ENCODE measurements at places on chromosomes 1 and 21.

- no peak for DNase-seq
Observed at GRCh38 chr1:166053395-166053794, 113.4 kb downstream of the FAM78B start.

DNA sequence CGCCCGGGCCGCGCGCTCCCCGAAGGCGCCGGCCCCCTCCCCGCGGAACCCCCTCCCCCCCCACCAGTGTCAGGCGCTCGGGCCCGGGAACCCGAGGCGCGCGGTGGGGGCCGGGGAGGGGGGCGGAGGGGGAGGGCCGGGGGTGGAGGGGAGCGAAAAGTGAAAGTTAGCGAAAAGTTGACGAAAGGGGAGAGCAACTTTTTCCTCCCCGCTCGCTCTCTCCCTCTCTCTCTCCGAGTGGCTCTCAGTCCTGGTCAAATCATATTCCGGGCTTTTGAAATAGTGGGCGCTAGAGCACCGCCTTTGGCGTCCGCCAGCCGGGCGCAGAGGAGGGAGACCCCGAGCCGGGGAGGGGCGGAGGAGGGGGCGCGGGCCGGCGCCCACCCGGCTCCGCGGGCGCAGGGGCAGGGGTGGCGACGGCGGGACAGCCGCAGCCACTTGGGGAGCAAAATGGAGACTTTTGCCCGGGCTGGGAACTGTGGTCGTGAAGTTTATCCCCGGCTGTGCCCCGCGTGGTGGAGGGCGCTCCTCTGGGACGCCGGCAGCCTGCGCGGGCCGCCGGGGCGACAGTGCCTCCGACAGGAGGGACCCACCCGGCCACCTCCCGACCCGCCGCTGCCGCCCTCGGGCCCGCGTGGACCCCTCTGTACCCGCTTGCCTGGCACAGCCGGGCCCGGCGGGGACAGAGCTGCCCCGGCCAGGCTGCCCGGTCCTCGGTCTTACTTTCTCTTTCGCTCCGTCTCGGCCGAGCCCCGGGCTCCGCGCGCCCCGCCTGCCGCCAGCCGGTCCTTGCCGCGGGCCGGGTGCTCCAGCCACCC lies 697 bp downstream of the PRDM16 start:
- no peak for DNase-seq

DNA sequence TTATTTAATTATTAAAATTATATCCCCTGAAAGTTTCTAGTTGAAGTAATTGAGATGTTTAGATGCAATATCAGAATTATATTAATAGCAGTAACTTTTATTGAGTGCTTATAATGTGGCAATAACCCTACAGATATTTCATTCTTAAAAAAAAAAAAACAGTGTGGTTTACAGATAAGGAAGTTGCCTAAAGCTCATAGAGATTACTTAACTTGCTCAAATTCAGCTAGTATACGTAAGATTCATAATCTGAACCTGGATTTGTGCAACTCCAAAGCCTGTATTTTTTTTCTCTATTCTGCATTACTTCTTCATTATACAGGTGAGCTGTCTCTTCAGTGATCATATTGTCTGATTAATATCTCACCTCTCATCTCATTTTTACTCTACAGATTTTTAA lies 156.0 kb upstream of the PTBP2 start:
- DNase-seq = no peak

DNA sequence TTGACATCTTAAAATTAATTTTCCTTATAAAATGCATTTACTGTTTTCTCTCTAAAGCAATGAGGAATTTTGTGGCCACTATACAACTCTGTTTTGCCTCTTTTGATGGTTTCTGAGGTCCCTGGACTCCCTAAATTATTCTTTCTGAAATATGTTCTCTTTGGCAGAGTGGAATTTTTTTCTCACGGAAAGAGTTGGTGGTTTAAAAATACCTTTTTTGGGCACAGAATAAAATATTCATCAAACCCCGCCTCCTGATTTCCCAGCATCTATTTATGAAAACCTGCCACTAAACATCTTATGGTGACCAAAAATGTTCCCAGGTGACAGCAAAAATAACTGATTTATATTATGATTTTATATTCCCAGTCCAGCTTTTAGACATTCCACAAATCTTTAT lies 165.3 kb upstream of the SYT6 start:
- DNase-seq = no peak

- no peak for DNase-seq
Observed at GRCh38 chr1:218787826-218788225, 385.9 kb upstream of the LYPLAL1 start.

GRCh38 chr1:220787069-220787619 lies 431 bp downstream of the MTARC1 start:
- DNase-seq = no peak

GRCh38 chr1:59061876-59062275 lies 235.0 kb upstream of the FGGY start:
- DNase-seq = no peak

- DNase-seq = no peak
Observed at GRCh38 chr1:44949286-44949685, 37.1 kb downstream of the EIF2B3 start.

GRCh38 chr1:204461331-204462228 lies 33.0 kb downstream of the PIK3C2B start:
- no peak for DNase-seq

DNA sequence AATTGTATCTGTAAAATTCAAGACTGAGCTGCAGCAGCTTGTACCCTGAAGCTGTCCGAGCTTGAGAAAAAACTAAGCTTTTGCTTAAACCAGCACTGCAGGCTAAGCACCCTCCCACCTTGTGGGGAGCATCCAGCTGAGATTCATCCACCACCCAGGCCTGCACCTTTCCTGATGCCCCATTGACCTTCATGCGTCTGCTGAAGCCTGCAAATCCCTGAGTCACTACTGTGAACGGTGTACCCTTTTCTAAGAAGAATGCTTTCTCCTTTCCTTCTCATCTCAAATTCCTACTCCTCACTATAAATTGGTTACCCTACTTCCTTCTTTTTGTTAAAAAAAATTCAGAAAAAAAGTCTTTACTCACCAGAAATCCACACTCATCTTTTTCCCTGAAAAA lies 90.9 kb upstream of the RGS18 start:
- DNase-seq = no peak

Data from activated CD8-positive, alpha-beta memory T cell treated with anti-CD3 and anti-CD28 coated beads for 1 hour (primary cell).